ENCODE measurements at places on chromosomes 2 and 18. TPM values are rescaled to one million over a fixed set of nuclear protein-coding genes. Genes with fewer than 3 reads are reported as not detected.

ORC4 gene
- total RNA-seq, result 51.9 TPM

CAPN13 gene
- total RNA-seq, result not detected

RUFY4 gene
- total RNA-seq, result not detected

INSIG2 gene
- total RNA-seq, result 6.1 TPM

GTF3C2 gene
- 42.2 TPM for total RNA-seq

Measured in hair follicular keratinocyte (primary cell).